ENCODE measurements at places on chromosomes 7 and 10. TPM values are rescaled to one million over a fixed set of nuclear protein-coding genes. Genes with fewer than 3 reads are reported as not detected.

DNA sequence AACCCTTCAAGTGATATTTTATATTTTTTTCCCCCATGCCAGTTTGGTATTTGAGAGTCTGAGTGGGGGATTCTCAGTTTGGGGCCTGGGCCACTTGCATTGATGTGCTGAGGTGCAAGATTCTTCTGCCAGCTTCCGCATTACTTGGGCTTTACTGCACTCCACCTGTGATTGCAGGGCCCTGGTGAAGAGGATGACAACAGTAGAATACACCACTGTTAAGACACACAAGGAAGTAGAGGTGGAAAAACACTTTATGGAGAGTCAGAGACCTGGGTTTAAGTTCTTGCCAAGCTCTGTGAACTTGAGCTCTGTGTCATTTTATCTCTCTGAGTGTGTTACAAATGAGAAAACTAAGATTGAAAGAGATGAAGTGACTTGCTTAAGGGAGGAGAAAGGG is 209.4 kb downstream of the LRMDA start:
- no peak for DNase-seq

- no peak for DNase-seq
Observed at GRCh38 chr7:38671911-38672905, 41.0 kb upstream of the AMPH start.

- DNase-seq: no peak
Observed at GRCh38 chr7:112987171-112987570, 99.5 kb downstream of the GPR85 start.

Gene FAM237B
- not detected for total RNA-seq

Gene HOXA4
- total RNA-seq: 0.26 TPM

DNA sequence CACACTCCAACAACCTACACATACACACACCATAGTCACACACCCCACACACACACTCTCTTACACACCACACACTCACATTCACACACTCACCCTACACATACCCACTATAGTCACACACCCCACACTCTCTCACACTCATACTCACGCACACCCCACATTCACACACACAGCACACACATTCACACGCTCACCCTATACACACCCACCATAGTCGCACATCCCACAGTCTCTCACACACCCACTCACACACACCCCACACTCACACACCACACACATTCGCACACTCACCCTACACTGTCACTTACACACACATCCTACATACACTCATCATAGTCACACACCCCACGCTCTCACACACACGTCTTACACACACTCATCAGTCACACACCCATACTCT is 85.6 kb downstream of the HECW1 start:
- no peak for DNase-seq

Measured in T-helper 17 cell (primary cell).